ENCODE measurements at places on chromosomes 12 and 14.
A peak's percentile ranks its signal among the peaks of the same experiment; 100 is the strongest.

DNA sequence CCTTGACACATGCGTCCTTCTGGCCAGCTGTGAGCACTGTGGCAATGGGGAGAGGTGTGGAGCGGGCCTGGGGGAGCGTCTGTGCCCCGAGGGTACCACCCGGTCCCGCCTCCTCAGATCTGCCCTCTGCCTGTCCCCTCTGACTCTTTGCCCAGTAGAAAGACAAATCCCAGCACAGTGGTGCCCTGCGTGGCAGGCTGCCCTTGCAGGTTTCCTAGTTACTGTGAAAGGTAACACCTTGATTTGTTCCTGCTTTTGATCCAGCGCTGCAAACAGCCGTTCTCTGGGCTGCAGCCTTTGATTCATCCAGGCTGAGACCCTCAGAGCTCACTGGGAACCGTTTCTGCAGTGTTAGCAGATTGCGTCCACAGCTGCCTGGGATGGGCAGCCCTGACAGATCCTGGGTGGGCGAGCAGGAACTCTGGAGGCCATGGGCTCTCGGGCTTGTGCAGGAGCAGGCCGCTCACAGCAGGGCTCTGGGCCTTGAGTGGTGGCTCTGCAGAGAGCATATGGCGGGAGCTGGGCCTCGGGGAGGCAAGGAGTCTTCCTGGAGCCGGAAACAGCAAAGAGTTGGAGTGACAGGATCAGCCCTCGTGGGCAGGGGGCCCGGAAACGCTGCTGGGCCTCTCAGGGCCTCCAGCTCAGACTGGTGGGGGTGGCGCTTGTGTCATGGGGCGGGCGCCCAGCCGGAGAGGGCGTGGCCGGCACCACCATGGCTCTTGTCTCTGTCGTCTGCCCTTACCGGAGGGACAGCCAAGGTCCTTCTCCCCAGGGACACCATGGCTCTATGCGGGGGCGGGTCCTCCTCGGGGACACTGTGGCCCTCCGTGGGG lies 16.6 kb downstream of the FBRSL1 start:
- DNase-seq = peak; percentile 77

DNA sequence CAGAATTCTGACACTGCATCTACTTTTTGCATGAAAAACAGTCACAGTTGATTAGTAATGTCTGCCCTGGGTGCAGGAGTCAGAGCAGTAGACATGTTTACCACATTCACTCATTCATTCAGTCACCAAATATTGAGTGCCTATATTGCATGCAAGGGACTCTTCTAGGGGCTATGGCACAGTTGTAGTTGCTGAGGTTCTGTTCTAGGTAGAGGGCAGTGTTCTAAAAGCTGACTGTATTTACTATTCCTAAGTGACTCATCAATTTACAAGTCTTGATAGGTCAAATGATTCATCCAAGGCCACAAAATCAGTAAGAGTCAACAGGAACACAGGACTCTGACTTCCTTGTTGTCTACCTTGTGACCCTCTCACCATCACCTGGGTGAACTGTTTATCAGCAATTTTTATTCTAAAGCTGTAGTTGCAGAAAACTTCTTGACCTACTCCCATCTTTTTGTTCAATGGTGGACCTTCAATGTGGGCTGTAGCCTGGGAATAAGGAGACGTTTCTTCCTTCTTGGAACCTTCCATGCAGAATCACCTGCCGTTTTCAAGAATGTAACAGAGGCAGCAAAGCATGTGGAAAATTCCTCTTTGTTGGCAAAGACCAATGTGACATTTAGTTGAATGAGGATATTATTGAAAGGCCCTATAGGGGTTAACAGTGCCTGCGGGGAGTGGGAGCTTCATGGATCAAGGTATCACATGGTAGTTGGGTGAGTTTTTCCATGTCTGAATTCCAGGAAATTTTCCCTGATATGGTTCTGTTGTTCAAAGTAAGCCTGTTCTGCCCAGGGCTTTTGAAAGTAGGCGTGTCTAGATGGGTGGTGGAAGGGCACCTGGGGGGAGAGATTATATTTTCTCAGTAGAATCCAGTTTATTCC lies 223.2 kb downstream of the KTN1 start:
- DNase-seq = peak; percentile 31

- DNase-seq = no peak
Observed at GRCh38 chr12:90129366-90130030, 420.9 kb upstream of the ATP2B1 start.

GRCh38 chr14:102785595-102785963 lies 8.3 kb downstream of the TRAF3 start:
- DNase-seq = no peak

DNA sequence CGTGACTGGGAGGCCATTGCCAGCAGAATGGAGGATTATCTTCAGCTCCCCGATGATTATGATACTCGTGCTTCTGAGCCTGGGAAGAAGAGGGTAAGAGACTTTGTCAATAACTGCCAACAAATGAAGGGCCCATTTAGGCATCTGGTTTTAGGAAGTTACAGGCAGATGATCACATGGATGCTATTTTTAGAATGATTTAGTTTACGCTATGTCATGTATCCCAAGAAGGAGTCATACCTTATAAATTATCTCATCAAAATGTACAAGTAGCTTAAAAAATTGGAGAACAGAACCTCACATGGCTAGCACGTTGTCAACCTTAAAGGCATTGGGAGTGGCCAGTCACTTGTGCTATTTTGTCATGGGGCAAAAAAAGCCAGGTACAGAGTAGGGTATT lies 46.7 kb downstream of the PROX2 start:
- no peak for DNase-seq

- DNase-seq = no peak
Observed at GRCh38 chr12:64473176-64473575, 21.3 kb downstream of the TBK1 start.
